ENCODE measurements at places on chromosomes 2 and 18. TPM values are rescaled to one million over a fixed set of nuclear protein-coding genes. Genes with fewer than 3 reads are reported as not detected.

DNAJC5G gene
- 0.16 TPM for total RNA-seq

CDH2 gene
- 4.7 TPM for total RNA-seq

LYPD6 gene
- total RNA-seq, result 15.9 TPM

SP140L gene
- 4.9 TPM for total RNA-seq

ACVR2A gene
- total RNA-seq, result 4.5 TPM

ANXA4 gene
- 33.8 TPM for total RNA-seq

SLC30A3 gene
- total RNA-seq, result 34.7 TPM

GALR1 gene
- total RNA-seq, result not detected

SERPINB13 gene
- total RNA-seq, result not detected

CCDC102B gene
- total RNA-seq, result 13.8 TPM

Measured in bladder microvascular endothelial cell (primary cell).